ENCODE measurements at places on chromosomes 7 and 10.

DNA sequence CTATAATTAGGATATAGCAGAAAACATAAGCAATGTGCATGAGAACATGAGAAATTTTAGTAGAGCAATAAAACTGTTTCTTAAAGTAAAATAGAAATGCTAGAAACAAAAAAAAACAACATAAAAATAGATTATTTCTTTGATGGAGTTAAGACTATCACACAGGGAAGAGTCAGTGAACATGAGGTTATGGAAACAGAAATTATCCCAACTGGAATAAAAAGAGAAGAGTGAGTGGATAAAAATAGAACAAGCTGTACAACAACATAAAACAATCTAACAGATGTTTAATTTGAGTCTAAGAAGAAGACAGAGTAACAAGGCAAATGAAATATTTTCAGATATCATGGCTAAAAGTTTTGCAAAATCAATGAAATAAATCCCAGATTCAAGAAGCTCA is 7.5 kb upstream of the OR6B1 start:
- H3K4me3 ChIP-seq = no peak overlapping the region
- H3K27ac ChIP-seq = no peak overlapping the region
- no peaks in the 10 kb centered on the region for H3K36me3 ChIP-seq

DNA sequence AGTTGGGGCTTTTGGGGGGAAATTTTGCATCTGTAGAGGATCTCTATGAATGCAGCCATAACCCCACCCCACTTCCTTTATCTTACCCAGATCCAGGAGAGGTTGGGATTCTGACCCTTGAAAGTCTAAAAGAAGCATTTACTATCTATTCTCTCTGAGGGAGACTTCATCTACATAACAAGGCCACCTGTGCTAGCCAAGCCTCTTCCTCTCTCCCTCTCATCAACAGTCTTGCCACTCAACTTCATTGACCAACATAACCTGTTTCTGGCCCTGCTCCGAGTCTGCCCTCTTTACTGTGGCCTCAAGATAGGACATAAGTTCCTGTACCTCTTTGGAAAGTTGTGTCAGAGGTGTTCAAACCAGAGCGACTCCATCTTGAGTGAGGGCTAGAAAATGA is 19.4 kb downstream of the TUBAL3 start:
- no peaks in the 10 kb centered on the region for H3K27me3 ChIP-seq
- DNase-seq = no peak
- H3K4me1 ChIP-seq = no peaks in the 10 kb centered on the region
- H3K4me3 ChIP-seq = no peak overlapping the region
- no peak overlapping the region for H3K27ac ChIP-seq
- no peaks in the 10 kb centered on the region for H3K36me3 ChIP-seq

DNA sequence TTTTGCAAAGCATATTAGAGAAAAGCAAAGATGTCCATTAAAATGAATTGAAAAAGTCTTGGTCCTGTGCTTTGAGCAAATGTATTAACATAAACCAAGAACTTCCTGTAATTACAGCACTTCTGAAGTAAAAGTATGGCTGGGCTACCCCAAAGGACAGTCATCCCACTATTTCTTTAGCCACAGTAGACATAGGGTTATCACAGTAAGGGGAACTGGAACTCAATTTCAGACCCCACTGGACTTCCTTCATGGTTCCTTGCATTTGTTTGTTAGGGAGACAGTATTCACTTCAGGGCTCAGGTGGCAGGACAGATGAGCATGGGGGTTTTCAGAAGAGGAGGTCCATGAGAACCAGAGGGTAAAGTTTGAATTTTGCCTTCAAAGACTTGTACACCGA is 203.1 kb upstream of the PDE1C start:
- peaks cover 95% of the 10 kb centered on the region for H3K27me3 ChIP-seq
- H3K36me3 ChIP-seq = no peaks in the 10 kb centered on the region
- no peak overlapping the region for H3K4me3 ChIP-seq
- H3K27ac ChIP-seq = no peak overlapping the region

- no peaks in the 10 kb centered on the region for H3K36me3 ChIP-seq
- H3K27ac ChIP-seq = no peak overlapping the region
- no peaks in the 10 kb centered on the region for H3K4me1 ChIP-seq
- no peaks in the 10 kb centered on the region for H3K27me3 ChIP-seq
- DNase-seq = no peak
Measured at GRCh38 chr7:102140952-102141370, 145.7 kb upstream of the SH2B2 start.

GRCh38 chr7:91685544-91685943 is 195.0 kb downstream of the MTERF1 start:
- H3K4me3 ChIP-seq = no peak overlapping the region
- H3K27ac ChIP-seq = no peak overlapping the region
- no peaks in the 10 kb centered on the region for H3K36me3 ChIP-seq
- no peaks in the 10 kb centered on the region for H3K27me3 ChIP-seq
- no peaks in the 10 kb centered on the region for H3K4me1 ChIP-seq

DNA sequence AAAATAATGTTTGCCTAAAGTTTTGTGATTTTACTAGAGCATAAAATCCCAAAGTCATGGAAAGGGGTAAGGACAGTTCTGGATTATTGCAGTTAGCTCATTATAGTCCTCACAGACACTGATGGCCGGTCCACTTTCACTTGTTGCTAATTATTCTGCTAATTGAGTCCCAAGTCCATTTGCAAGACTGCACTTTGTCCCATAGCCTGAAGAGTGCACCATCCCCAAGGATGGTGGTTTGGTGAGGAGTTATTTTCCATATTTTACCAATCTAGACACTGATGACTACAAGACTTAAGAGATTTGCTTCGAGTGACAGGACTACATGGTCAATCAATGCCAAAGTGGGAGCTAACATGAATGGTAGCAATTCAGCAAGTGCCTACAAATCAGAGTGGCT is 181.8 kb upstream of the CACNA2D1 start:
- H3K36me3 ChIP-seq = no peaks in the 10 kb centered on the region
- H3K27ac ChIP-seq = no peak overlapping the region
- no peaks in the 10 kb centered on the region for H3K4me1 ChIP-seq

- DNase-seq = no peak
- H3K36me3 ChIP-seq = no peaks in the 10 kb centered on the region
- peaks cover 5% of the 10 kb centered on the region for H3K4me1 ChIP-seq
Measured at GRCh38 chr7:29861884-29862283, 55.6 kb downstream of the WIPF3 start.

- peaks cover 10% of the 10 kb centered on the region for H3K4me1 ChIP-seq
- H3K36me3 ChIP-seq = no peaks in the 10 kb centered on the region
- no peak overlapping the region for H3K27ac ChIP-seq
- DNase-seq = no peak
- H3K4me3 ChIP-seq = no peak overlapping the region
Measured at GRCh38 chr7:19519443-19520021, 189.3 kb downstream of the POLR1F start.

GRCh38 chr10:111087331-111087756 is 10.5 kb downstream of the ADRA2A start:
- DNase-seq = no peak
- no peak overlapping the region for H3K27ac ChIP-seq
- no peaks in the 10 kb centered on the region for H3K36me3 ChIP-seq
- no peaks in the 10 kb centered on the region for H3K4me1 ChIP-seq

Data from PC-3 (cell line).